ENCODE measurements at places on chromosomes 4 and X.

DNA sequence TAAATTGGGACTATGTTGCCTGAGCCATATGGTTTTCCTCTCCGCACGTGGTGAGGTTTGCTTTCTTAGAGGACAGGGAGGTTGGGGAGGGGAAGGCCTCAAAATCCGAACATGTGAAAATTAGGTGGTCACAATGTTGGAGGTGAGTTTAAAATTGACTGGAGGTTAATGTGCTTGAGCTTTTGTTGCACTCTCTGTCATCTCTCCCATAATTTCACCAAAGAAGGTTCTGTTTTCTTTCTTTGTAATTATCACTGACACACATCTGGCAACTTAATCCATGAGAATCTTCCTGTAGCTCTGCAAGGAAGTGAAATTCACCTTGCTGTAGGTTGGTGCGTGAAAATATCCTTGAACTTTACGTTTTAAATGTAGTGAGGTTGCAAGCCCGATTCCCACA, 225.5 kb downstream of the PDGFC start:
- no peaks in the 10 kb centered on the region for H3K27me3 ChIP-seq
- no peaks in the 10 kb centered on the region for H3K4me1 ChIP-seq
- no peak overlapping the region for H3K27ac ChIP-seq
- H3K36me3 ChIP-seq: no peaks in the 10 kb centered on the region

GRCh38 chr4:105473324-105474098, at the start of gene PPA2:
PPA2 (minus strand) TSS chr4:105474062; CDS start chr4:105474050, 12 bp downstream.
- H3K4me1 ChIP-seq: peaks cover 12% of the 10 kb centered on the region
- no peaks in the 10 kb centered on the region for H3K27me3 ChIP-seq
- H3K27ac ChIP-seq: peak within 1 kb of the TSS; percentile 100
- no peaks in the 10 kb centered on the region for H3K36me3 ChIP-seq

DNA sequence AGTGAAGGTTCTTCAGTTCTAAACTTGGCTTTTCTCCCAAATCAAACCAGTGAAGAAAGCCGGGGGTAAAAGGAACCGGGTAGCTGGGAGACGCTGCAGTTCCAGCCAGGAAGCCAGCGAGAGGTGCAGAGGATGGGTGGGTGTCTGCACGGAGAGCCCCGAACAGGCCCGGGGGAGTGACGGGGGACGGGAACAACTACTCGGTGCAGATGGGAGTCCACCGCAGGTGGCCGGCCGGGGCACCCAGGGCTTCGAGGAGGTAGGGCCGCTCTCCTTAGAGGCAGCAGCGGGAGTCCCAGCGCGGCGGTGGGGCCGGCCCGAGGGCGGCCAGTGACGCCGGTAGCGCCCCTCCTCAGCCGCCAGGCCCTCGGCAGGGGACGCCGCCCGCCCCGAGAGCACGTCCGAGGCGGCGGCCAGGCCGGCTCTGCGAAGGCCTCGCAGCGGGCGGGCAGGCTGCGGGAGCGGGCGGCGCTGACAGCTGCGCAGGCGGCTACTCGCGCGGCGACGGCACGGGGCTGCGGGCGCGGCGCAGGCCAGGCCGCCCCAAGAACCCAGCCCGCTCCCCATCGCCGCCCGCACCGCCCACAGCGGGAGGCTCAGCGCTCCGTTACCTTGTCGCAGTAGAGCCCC, 449 bp downstream of the FBXL5 start:
- peaks cover 8% of the 10 kb centered on the region for H3K4me1 ChIP-seq
- H3K27me3 ChIP-seq: no peaks in the 10 kb centered on the region
- peak overlapping the region; percentile 71 for H3K4me3 ChIP-seq
- peak overlapping the region; percentile 95 for H3K27ac ChIP-seq
- peak; percentile 67 for DNase-seq
- no peaks in the 10 kb centered on the region for H3K36me3 ChIP-seq

DNA sequence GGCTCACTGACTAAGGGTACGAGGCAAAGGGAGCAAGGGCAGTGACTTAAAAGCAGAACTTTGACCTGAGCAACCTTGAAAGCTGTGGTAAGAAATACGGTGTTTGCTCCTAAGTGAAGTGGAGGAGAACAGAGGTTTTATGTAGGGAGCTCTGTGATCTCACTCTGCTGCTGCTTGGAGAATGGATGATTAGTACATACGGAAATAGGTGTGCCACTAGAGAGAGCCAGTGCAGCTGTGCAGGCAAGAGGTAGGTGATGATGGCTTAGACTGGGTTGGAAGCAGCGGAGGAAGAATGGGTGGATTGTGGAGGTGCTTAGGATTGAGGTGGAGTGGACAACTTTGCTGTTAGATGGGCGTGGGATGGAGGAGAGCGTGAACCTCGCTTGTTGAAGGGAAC, 85.0 kb downstream of the FAM193A start:
- H3K4me1 ChIP-seq: peaks cover 6% of the 10 kb centered on the region
- no peak for DNase-seq
- no peaks in the 10 kb centered on the region for H3K27me3 ChIP-seq
- H3K4me3 ChIP-seq: no peak overlapping the region

DNA sequence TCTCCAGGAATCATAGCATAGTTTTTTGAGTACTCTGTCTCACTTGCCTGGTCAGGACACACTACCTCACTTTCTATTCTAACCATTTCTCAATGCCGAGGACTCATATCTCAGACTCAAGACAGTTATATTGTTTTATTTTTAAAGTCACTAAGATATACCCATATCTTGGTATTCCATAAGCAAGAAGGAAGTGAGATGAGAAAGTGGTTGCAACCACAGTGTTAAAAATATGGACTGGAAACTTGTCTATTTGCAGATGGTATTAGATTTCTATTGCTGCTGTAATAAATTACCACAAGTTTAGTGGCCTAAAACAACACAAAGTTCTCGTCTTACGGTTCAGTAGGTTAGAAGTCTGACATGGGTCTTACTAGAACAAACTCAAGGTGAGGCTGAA, 344.8 kb upstream of the MAGEB2 start:
- H3K4me3 ChIP-seq: no peak overlapping the region
- no peak for DNase-seq
- no peak overlapping the region for H3K27ac ChIP-seq
- H3K36me3 ChIP-seq: no peaks in the 10 kb centered on the region
- H3K27me3 ChIP-seq: no peaks in the 10 kb centered on the region

DNA sequence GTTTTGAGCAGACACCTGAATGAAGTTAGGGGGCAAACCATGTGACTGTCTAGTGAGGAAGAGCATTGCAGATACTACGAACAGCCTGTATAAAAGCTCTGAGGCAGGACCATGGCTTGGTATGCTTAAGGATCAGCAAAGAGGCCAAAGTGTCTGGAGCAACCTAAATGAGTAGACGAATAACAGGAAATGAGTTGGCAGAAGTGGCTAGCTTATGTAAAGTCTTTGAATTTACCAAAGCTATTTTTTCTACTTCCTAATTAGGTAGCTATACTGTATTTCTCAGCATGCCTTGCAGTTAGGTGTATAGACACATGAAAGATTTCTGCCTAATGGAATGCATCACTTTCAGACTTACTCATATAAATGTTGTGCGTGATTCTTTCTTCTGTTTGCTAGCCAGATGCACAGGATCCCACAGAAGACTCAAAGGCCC, 9.3 kb upstream of the GPRIN3 start:
- H3K36me3 ChIP-seq: no peaks in the 10 kb centered on the region
- no peaks in the 10 kb centered on the region for H3K27me3 ChIP-seq
- H3K4me1 ChIP-seq: no peaks in the 10 kb centered on the region
- DNase-seq: no peak
- H3K4me3 ChIP-seq: no peak overlapping the region
